ENCODE measurements at places on chromosomes 1 and 21.
A peak's percentile ranks its signal among the peaks of the same experiment; 100 is the strongest.

- no peak for DNase-seq
Observed at GRCh38 chr1:81151206-81151605, 649.5 kb upstream of the ADGRL2 start.

DNA sequence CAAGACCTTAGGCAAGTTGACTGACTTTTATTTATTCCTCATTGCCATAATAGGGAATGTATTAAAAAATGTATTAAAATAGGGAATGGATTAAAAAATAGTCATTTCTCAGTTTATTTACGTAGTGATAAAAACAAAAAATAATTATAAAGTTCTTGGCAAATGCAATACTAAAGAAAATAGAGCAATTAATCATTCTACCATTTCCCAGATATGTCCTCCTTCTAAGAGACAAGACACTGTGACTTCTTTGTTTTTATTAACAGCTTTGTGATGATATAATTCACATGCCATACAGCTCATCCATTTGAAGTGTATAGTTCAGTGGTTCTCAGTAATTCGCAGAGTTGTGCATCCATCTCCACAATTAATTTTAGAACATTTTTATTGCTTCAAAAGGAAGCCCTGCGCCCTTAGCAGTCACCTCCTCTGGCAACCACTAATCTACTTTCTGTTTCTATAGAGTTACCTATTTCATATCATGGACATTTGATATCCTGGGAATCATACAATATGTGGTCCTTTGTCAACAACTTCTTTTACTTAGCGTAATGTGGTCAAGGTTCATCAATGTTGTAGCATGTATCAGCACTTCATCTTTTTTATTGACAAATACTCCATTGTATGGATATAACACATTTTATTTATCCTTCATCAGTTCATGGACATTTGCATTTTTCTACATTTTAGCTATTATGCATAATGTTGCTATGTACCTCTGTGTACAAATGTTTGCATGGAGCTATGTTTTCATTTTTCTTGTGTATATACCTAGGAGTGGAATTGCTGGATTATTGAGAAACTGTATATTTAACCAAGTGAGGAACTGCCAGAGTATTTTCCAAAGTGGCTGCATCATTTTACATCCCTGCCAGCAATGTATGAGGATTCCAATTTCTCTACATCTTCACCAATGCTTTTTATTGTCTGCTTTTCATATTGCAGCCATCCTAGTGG is 5.6 kb downstream of the TBX19 start:
- no peak for DNase-seq

- DNase-seq = no peak
Observed at GRCh38 chr1:13788795-13789194, 88.8 kb downstream of the PRDM2 start.

GRCh38 chr1:118151312-118151937 is 33.6 kb downstream of the SPAG17 start:
- no peak for DNase-seq

DNA sequence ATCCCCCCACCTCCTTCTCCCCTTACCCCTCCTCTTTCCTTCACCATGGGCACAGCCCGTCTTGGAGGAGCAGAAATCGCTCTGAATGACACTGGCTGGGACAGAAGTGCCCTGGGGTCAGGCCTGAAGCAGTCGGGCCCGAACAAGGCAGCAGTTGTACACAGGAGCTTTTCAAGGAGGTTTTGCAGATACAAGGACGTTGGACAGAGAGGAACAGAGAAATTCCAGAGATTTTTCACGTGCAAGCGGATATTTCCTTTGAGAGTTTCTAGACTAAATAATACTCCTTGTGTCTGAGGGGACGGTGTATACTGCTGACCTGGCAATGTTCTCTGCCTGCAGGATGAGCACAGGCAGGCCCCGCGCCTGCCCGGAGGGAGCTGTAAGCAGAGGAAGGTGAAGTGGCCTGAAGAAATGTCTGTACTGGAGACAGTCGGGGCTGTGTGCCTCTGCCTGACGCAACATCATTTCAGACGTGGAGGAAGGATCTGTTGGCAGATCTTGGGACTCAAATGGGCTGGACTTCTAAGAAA is 95.3 kb upstream of the SLC25A33 start:
- no peak for DNase-seq

- no peak for DNase-seq
Observed at GRCh38 chr21:41236352-41236973, 68.5 kb downstream of the BACE2 start.

GRCh38 chr1:10867914-10868598 is 71.6 kb upstream of the CASZ1 start:
- no peak for DNase-seq

DNA sequence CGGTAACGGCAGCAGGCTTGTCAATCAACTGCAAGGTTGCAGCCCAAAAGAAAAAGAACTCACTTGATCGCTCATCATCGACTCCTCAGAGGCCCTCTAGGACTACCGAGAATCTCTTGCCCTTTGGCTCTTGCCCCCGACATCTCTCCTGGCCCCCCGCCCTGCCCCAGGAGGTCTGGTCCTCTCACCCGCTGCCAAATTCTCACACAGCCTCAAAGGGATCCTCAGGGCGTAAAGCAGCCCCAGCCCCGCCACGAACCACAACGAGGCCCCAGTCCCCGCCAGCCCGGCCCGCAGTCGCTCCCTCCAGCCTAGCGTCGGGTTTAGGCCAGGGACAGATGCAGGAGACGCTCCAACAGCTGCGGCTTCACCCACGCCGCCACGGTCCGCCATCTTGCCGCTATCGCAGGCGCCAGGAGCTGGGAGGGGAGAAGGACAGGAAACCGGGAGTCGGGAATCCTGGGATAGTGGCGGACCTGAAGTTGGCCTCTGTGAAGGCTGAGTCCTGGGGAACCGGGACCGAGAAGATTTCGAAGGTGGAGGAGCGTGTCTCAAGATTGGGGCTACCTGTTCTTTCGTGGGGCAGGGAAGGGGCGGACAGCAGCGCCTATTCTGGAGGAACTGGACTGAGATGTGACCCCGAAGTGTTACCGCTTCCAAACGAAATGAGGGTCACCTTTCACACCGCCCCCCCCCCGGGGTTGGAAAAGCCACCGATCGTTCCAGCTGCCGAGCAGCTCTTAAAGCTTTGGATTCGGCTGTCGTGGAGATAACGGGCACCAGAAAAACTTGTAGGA is at the start of gene ST7L:
Gene ST7L, minus strand, starts transcription at position 421 of the 797 bp plus-strand sequence. Its CDS starts 28 bp downstream, at position 393.
- peak; percentile 42 for DNase-seq

GRCh38 chr1:247531937-247532336 is 4.3 kb downstream of the OR2C3 start:
- no peak for DNase-seq

DNA sequence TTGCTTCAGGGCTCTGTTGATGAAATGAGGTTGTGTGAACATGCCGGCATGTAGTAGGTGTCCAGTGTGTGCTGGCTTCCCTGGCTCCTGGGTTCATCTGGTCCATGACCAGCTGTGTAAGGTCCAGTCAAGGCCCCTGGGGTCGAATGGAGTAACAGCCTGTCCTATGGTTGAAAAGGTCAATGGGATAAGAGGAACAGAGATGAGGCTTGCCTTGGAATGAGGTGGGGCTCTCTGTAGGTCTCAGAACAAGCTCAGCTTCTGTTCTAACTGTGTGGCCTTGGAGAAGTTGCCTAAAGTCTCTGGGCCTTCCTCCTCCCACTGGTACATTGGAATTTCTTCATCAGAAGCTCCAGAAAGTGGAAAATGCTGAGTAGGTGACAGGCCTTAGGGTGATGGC is 26.6 kb downstream of the RPS6KA1 start:
- DNase-seq = no peak

DNA sequence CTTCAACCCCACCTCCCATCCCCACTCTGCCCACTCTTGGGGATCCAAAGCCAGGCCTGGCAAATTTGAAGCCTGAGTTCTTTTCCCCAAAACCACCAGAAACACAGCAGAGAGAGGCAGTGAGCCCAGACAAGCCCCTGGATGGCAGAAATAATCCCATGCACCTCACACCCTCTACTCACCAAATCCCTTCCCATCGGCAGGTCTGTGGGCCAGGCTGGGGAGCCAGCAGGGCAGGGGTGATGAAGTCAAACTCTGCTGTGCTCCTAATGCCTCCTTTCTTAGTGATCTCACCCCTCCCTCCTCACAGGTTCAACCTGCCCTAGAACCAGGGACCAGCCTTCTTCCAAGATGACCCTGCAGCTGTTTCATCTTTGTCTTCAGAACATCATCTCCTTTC is 72.4 kb downstream of the GLIS1 start:
- DNase-seq = no peak

DNA sequence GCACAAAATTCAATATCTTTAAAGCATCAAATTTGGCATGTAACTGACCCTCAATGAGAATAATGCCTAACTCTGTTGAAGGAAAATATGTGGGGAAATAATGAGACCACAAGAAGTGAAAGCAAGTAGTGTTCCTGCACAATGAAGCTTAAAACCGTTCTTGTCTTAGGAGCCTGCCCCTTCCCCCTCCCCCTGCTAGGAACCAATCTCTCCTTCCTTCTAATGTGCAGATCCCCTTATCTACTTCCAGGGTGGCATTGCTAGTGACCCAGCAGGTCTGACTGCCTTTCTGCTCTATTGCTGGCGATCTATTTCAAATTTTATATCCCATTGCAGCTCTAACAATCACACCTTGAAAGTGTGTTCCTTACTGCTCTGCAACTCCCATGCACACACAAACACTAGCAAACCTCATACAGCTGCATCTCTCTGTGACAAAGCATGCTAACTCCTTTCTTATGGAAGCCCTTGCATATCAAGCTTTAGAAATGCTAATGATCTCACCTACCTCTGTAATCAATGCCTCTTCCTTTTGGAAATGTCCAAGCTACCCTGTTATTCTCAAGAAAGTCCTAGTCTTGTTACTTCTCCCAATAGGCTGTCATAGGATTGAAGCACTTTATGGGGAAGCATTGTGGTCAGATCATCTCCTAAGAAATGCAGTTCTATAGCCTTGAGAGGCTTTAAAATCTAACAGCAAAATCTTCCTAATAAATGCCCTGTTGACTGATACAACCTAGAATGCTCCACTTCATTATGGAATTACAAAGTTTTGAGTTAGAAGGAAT is 26.5 kb downstream of the BCL9 start:
- DNase-seq = no peak

GRCh38 chr1:210989905-210990304 is 144.0 kb downstream of the KCNH1 start:
- no peak for DNase-seq

DNA sequence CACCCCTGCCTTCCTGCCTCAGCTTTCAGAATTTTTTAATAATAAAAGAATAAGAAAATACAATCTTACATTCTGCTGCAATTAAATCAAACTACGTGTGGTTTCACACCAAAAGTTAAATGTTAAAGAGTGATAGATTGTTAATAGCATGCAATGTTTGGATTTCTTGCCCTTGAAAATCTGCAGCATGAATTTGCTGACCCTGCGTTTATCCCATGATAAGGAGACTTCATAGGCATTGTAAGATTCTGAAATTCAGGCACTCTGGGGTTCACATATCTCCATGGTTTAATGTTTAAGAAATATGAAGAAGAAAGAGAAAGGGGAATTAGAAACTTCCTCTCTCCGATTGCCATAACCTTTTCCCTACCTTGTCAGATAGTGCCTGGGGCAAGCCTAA is 1616.2 kb upstream of the B3GALT2 start:
- DNase-seq = no peak

DNA sequence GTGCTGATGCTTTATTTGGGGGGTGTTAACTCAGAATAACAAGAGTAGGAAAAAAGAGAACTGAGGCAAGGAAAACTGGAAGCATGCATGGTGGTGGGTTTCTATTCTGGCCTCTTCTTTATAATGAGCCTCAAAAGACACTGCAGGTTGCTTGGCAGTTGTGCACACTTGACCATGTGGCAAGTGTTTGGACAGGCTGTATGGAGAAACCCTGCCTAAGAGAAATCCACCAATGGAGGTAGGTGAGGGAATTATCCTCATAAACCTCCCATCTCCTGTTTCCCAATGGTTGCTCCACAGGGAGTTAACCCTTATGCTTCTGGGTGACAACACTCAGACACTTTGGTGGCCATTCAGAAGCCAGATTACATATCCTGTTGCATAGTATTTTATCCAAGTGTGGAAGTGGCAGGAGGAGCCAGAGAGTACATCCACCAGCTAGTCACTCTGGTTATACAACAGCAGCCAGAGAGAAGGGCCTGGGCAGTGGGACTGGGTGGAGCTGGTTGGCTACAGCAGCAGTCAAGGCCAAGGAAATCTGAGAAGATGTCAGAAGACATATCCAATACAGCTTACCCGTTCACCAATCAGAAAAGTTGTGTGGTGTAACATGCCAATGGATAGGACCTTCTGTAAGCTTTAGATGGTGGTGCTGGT is 16.4 kb upstream of the VASH2 start:
- DNase-seq = no peak

DNA sequence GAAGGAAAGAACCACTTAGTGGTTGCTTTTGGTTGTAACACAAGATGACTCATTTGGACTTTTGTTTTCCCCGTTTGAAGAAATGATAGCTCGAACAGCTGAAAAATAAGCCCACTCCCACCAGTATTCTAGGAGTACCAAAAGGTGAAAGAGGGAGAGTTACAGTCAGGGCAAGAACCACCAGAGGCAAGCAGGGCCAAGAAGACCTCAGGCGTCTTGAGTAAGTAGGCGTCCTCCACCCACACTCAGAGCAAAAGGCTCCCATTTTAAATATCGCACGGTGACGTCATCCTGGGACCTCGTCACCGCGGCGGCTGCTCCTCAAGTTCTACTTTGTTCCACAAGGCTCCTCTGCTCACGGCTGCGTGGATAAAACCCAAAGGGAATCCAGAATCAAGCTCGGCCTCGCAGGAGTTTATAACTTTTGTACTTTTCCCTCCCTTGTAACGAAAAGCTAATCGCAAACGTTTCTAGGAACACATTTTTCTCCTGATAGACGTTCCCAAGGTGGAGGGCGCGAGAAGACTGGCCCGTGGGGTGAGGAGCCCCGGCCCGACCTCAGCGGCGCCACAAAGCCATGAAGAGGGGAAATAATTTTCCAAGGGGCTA is 1.2 kb downstream of the BTG3 start:
- peak; percentile 62 for DNase-seq

DNA sequence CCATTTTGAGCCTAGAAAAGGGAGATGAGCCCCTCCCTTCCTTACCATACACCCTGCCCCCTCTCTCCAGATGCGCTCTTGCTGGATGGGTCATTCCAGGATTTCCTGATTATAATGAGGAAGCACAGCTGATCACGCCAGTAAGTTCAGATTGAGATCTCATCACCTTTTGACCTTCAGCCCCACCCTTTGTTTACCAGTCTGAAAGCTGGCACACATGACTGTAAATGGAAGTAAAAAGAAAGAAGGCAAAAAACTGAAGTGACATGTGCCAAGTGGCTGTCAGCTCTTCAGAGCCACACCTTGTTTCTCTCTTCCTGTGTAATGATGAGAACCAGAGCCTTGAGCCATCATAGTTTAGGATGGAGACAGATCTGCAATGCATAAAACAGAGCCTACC is 27.9 kb downstream of the S1PR1 start:
- DNase-seq = no peak

DNA sequence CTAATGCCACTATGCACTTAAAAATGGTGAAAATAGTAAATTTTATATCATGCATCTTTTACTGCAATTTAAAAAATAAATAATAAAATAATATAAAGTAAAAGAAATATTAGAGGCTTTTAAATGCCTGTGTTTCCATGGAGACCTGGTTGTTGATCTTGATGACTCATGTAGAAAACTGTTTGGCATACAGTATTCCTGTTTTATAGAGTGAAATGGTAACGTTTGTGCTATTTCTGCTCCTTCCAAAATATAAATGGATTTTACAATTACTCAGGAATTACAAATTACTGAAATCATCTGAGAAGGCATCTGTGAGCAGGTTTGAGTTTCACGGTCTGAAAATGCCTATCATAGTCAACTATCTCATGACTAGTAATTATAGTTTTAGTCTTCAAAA is 98.4 kb upstream of the USP25 start:
- no peak for DNase-seq
